ENCODE measurements at places on chromosomes 16 and 17.

DNA sequence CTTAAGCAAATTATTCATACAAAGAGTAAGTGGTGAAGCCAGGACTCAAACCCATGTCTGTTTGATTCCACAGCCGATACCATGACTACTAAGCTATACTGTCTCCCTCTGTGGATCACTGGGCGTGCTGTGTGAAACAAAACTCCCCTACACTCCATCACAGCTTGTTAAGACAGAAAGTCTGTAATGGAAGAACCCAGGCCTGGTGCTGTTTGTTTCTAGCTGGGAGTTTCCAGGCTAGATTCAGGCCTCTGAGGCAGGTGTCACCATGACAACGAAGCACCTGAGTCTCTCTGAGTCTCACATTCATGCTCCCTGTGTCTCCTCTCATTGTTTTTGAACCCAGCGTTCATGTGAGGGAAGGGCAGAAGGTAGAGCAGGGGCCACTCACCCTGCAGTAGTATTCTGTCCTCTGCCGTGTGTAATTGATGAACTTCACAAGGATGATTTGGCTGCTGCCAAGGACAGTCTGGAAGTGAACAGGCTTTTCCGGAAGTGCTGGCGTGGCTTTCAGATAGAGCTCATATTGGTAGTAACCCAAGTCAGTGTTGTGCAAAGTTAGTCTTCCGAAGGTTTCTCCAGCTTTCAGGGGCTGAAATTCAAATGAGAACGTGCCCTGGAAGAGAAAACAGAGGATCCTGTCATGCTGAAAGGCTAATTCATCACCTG, 8.6 kb upstream of the VAC14 start:
- no peak for DNase-seq

DNA sequence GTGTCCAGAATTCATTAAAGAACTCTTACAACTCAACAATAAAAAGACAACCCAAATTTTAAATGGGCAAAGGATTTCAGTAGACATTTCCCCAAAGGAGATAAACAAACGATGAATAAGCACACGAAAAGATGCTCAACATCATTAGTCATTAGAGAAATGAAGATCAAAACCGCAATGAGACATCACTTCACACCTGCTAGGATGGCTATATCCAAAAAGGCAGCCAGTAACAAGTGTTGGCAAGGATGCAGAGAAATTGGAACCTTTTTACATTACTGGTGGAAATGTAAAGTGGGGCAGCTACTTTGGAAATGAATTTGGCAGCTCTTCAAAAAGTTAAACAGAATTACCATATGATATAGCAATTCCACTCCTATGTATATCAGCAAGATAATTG, 42.0 kb downstream of the PITPNM3 start:
- DNase-seq: no peak

DNA sequence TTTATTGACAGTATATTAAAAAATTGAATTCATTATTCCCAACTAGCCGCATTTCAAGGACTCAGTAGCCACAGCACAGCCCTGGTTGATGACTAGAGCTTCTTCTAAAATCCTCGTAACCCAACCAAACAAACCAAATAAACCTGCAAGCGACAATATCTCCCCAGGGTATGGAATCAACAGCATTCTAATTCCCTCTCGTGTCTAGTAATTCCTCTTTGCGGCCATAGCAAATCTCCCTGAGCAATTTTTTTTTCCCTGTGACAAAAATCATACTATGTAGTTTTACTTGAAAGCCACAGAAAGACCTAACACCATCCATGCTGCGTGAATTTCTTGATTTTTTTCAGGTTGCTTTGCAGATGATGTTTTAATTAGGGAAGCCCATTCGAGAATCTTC, 143.4 kb upstream of the MYOCD start:
- no peak for DNase-seq

DNA sequence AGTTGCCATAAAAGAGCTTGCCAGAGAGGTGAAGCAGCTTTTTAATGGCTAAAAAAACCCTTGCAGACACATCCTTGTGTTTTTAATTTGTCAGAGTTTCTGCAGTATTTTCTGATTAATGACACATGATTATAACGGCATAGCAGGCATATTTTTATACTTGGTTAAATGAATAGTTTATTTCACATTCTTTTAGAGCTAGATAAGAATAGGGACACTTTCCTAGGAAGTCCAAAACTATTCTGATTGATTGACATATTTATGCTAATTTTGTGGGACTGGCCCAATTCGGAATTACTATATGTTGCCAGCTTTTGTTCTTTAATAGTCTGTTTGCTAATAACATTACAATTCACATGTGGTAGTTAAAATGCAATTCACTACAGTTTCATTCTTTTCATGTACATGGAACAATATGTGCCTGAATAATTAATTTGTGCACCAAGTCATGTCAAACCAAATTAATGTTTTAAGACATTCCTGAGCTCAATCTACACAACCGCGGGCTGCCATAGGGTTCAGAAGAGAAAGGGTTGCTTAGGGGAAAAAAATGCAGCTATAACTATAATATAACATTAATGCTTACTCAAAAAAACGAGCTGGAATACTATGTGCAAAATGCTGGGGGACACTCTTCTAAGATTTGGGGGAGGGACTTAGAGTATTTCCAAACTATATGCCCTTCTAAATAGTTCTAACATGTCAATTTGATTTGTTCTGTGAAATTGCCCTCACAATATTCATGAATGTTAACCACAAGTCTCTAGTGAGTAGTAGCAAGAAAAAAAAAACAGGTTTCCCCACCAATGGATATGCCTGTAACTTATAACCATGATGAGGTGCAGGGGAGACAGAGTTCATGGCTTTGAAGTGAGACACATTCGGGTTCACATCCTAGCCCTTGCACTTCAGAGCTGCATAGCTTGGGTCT, 305.4 kb downstream of the CEP112 start:
- no peak for DNase-seq

GRCh38 chr17:39026980-39027451, 59.8 kb upstream of the FBXO47 start:
- no peak for DNase-seq

- peak; percentile 6 for DNase-seq
These were observed 46.5 kb upstream of the GINS3 start for GRCh38 chr16:58345574-58346354.

GRCh38 chr16:24204150-24204665, 51.9 kb upstream of the CACNG3 start:
- DNase-seq: no peak

GRCh38 chr17:1072551-1072961, 75.6 kb downstream of the TIMM22 start:
- DNase-seq: no peak

- no peak for DNase-seq
These were observed 46.2 kb downstream of the GNAO1 start for GRCh38 chr16:56237451-56237930.

- DNase-seq: no peak
These were observed 13.6 kb upstream of the RASD1 start for GRCh38 chr17:17509601-17510425.

DNA sequence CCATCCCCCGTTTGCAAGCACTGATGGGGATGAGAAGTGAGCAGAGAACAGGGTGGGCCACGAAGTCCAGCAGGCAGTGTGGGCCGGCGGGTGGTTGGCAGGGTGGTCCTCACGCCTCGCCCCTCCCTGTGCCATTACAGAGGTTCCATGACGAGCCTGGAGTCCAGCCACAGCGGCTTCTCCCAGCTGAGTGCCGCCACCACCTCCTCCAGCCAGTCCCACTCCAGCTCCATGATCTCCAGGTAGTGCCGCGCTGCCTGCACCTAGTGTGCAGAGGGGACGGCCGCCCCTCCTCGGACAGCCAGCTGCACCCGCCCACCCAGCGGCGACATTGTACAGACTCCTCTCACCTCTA, 73.0 kb downstream of the SEC14L1 start:
- DNase-seq: no peak

DNA sequence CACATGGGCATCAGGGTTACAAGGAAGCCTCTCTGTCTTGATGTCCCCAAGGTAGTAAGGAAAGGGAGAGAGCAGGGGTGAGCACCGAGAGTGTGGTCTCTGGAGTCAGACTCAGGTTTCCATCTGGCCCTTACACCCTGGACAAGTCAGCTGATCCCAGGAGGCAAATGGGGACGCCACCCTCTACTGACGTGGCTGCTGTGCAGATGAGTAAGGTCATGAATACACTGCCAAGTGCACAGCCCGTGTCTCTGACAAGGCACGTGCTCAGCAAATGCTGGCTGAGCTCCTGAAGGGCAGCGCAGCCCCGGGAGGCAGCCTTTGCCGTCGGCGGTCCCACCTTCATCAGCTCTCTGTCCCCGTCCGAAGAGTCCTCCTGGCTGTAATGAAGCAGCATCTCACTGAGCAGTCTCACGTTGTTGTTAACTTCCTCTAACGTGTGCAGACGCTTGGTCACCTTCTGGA, 19.4 kb downstream of the GGA3 start:
- DNase-seq: no peak

- peak; percentile 87 for DNase-seq
These were observed 23.9 kb downstream of the PHB1 start for GRCh38 chr17:49390548-49391324.

DNA sequence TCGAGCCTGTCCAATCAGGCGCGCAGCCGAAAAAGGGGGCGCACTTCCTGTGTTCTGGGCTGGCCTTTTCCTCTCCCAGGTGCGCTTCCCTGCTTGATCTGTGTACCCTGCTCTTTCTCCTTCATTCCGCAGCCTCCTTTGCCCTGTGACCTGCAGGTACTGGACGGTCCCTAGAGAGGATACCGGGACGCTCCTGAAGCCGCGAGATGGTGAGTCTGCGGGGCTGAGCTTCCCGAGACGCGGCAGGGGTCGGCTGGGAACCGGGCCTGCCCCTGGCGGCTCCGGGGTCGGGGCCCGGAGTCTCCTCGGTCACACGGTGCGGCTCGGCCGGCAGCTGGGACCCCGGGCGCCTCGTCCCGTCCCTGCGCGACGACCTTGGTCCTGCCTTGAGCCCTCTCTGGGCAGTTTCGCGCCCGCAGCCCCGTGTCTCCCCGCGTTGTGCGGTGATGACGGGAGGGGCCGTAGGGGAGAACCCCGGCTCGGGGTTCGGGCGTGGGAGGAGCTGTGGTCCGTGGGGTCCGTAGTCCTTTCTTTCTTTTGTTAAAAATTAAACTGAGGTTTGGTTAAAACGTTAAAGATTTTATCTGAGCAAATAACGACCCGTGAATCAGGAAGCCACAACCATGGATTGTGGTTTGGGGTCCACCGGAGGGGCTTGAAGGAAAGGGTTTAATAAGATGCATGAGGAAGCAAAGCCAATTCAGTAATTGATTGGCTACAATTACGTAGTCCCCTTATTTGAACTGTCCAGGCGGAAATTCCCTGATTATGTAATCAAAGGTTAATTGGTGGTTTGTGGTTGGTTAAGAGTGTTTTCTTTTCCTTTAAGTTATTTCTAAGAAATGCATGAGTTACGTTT, 172.8 kb upstream of the ZNF267 start:
- no peak for DNase-seq

GRCh38 chr16:21097151-21097550, 53.5 kb downstream of the DNAH3 start:
- no peak for DNase-seq

- DNase-seq: peak; percentile 94
These were observed 158.6 kb upstream of the CHMP6 start for GRCh38 chr17:80832888-80833583.

- DNase-seq: no peak
These were observed 13.0 kb upstream of the SALL1 start for GRCh38 chr16:51163894-51164566.

- no peak for DNase-seq
These were observed 714 bp downstream of the SPATA33 start for GRCh38 chr16:89658221-89658879.

- DNase-seq: no peak
These were observed 2.4 kb downstream of the ZNF267 start for GRCh38 chr16:31875928-31876547.

GRCh38 chr17:39271546-39271945, 45.8 kb upstream of the STAC2 start:
- peak; percentile 16 for DNase-seq

DNA sequence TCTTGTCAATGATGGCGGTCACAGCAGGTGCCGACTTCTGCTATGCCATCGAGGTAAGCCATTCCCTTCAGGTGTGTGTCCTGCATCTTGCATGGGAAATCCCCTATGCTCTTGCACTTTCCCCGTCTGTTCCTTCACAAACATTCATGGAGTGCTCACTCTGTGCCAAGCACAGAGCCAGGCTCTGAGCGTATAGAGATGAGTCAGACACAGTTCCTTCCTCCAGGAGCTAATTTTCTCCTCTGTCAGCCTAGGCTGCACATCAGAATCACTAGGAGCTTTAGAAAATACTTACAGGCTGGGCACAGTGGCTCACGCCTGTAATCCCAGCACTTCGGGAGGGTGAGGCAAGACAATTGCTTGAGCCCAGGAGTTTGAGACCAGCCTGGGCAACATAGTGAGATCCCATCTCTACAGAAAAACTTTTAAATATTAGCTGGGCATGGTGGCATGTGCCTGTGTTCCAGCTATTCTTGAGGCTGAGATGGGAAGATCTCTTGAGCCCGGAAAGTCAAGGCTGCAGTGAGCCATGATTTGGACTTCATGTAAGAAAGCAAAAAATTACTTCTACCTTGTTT, 14.1 kb downstream of the PRMT7 start:
- no peak for DNase-seq

- DNase-seq: no peak
These were observed 28.7 kb upstream of the C16orf95 start for GRCh38 chr16:87345726-87346424.

GRCh38 chr17:29010586-29010985, 4.8 kb upstream of the SEZ6 start:
- no peak for DNase-seq

Measured in inflammatory macrophage (primary cell).